A549 treated with RU486 at 1 μM for 4 hours (cell line): ENCODE measurements at places on chromosomes 12 and 14. TPM values are rescaled to one million over a fixed set of nuclear protein-coding genes. Genes with fewer than 3 reads are reported as not detected.

Gene KLRF1
- total RNA-seq: not detected in 5 replicates

Gene CPNE6
- not detected in 5 replicates for total RNA-seq

Gene TEAD4
- 38.4 to 47.9 TPM (median 46.8 TPM) in 5 replicates for total RNA-seq

Gene APAF1
- total RNA-seq: 6.6 to 14.7 TPM (median 13.6 TPM) in 5 replicates

Gene FOXG1
- total RNA-seq: 0.05 to 0.17 TPM (median 0.13 TPM) in 5 replicates

Gene DCTN2
- 114 to 168 TPM (median 120 TPM) in 5 replicates for total RNA-seq

Gene WSCD2
- total RNA-seq: not detected in 5 replicates

Gene KRT3
- total RNA-seq: 0.05 to 0.08 TPM (median 0.07 TPM) in 3 of 5 replicates, not detected in the others

Gene TUNAR
- not detected in 5 replicates for total RNA-seq

Gene INHBE
- 0.08 to 0.25 TPM (median 0.12 TPM) in 3 of 5 replicates, not detected in the others for total RNA-seq

Gene RAD9B
- 0.11 to 0.42 TPM (median 0.31 TPM) in 4 of 5 replicates, not detected in the other for total RNA-seq

Gene P2RX2
- not detected in 5 replicates for total RNA-seq

Gene HOTAIR
- total RNA-seq: 0.07 to 0.17 TPM (median 0.12 TPM) in 4 of 5 replicates, not detected in the other

Gene OR11H7
- not detected in 5 replicates for total RNA-seq

Gene PTCSC3
- not detected in 5 replicates for total RNA-seq

Gene TSHR
- not detected in 5 replicates for total RNA-seq

Gene POU6F1
- 1.1 to 2.5 TPM (median 1.1 TPM) in 5 replicates for total RNA-seq

Gene CSAD
- 4.7 to 6.9 TPM (median 5.4 TPM) in 5 replicates for total RNA-seq

Gene CFAP251
- 0.85 to 1.7 TPM (median 0.95 TPM) in 5 replicates for total RNA-seq

Gene KLHDC1
- 0.17 to 0.76 TPM (median 0.36 TPM) in 5 replicates for total RNA-seq

Gene NPFF
- not detected in 5 replicates for total RNA-seq

Gene NRDE2
- total RNA-seq: 8.5 to 11.2 TPM (median 9.2 TPM) in 5 replicates

Gene OR6S1
- total RNA-seq: not detected in 5 replicates

Gene SUOX
- total RNA-seq: 7.0 to 9.4 TPM (median 8.1 TPM) in 5 replicates

Gene CFAP54
- 0.91 to 1.4 TPM (median 1.1 TPM) in 5 replicates for total RNA-seq
